ENCODE measurements at places on chromosomes 1 and 21.

DNA sequence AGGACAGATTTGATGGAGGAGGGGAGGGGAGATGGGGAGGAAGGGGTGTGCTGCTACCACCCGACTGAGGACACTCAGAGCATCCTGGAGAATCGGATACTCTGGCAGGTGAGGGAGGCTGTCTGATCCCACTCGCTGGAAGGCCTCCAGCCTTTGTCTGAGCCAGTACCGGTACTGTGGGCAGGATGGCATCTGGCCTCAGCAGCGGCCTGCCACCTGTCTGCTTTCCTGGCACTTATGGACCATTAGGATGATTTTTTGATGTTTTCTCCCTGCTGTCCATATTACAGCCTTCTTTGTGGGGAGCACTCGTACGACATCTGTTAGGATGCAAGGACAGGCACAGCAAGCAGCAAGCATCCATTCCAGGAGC lies 11.5 kb downstream of the ATP2B4 start:
- DNase-seq, result no peak

DNA sequence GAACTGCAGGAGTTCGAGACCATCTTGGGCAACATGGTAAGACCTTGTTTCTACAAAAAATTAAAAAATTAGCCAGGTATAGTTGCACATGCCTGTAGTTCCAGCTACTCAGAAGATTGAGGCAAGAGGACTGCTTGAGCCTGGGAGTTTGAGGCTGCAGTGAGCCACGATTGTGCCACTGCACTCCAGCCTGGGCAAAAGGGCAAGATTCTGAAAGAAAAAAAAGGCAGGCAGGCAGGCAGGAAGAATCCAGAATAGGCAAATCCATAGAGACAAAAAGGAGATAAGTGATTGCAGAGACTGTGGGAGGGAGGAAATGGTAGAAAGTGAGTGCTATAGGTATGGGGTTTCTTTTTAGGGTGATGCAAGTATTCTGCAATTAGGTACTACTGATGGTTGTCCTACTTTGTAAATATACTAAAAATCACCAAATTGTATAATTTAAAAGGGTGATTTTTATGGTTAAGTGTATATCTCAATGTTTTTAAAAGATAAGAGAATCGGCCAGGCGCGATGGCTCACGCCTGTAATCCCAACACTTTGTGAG lies 29.4 kb downstream of the ZZZ3 start:
- no peak for DNase-seq

- no peak for DNase-seq
Observed at GRCh38 chr21:16116069-16116468, 386.3 kb downstream of the USP25 start.

GRCh38 chr1:186899577-186899976 lies 70.8 kb downstream of the PLA2G4A start:
- no peak for DNase-seq

GRCh38 chr1:110002695-110003094 lies 18.1 kb downstream of the AHCYL1 start:
- no peak for DNase-seq

GRCh38 chr1:8512504-8512903 lies 194.6 kb downstream of the SLC45A1 start:
- no peak for DNase-seq

- DNase-seq, result peak; percentile 51
Observed at GRCh38 chr1:116375887-116376728, 3.1 kb downstream of the ATP1A1 start.

- DNase-seq, result no peak
Observed at GRCh38 chr1:97849345-97850340, 71.2 kb downstream of the DPYD start.

- DNase-seq, result no peak
Observed at GRCh38 chr1:236659792-236660587, 26.3 kb upstream of the ACTN2 start.

DNA sequence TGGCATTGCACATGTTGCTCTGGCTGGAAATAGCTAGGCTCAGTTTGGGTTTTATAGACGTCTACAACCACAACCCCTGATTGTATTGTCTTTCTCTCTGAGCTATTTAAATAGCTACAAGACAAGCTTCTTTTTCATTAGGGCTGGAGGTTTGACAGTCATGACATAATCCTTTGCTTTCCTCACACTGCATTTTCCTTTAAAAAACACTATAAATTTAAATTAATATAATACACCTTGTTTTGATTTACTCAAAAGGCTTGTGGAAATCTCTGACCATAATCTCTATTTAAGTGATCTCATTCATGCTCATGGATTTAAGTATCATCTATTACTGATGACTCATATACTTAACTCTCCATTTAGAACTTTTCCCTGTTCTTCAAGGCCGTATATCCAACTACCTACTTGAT lies 50.4 kb upstream of the PTGFR start:
- no peak for DNase-seq

GRCh38 chr1:90262791-90263190 lies 267.9 kb downstream of the ZNF326 start:
- peak; percentile 2 for DNase-seq

DNA sequence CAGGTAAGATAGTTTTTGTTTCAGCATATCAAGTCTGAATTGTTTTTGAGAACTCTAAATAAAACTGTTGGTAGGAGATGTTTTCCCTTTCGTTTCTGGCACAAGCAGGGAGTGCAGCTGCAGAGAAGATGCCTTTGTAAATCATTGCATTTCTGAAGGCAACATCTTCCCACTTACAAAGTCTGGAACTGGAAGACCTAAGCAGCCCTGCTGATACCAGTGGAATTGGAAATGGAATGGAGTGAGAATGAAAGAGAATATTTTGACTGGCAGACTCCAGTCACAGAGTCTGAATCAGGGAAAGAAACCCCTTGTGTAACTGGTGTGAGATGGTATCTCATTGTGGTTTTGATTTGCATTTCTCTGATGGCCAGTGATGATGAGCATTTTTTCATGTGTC lies 815.6 kb downstream of the LTN1 start:
- DNase-seq, result no peak

DNA sequence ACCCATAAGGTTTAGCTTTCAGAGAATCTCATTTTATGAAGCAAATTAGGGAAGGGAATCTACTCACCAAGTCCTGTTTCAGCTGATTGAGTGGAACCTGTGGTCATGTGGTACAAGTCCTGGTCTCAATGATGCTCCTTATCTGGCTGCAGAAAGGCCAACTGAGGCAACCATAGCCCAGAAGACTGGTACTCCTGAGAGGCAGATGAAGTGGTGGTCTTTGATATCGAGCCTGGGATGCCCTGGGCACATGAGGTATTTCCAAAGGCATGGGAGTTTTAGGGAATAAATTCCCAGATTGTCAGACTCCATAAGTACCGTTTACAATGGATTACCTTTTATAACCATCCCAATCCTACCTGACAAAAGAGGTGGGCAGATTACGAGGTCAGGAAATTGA lies 3.3 kb downstream of the MX1 start:
- no peak for DNase-seq

DNA sequence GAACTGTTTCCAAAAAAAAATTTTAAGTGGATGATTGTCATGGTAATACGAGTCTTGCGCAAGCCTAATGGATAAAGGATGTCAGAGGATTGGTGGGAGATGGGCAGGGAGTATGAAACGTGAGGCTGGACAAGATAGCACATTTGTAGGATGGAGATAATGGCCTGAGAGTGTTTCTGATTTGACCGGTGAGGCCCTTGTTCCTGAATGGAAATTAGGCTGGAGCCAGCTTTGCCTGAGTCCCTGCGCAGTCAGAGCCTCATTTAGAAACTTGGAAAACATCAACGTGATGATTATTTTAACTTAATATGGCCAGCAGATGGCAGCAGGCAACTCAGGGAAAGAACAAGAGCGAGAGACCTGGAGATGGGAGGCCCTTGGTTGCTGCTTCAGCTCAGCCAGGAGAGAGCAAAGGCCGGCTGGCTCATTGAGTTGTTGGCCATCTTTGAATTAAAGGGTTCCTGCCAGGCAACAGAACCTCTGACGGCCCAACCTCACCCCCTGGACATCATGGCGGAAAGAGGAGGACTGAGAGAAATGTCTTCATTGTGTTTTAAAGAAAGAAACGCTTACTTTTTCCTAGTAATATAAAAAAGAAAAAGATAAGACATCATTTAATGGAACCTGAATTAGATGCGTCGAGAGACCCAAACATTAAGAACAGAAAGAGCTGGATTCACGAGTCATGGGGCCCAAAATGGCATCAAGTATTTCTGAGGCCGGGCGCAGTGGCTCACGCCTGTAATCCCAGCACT lies 80.3 kb downstream of the SELENOF start:
- peak; percentile 87 for DNase-seq

DNA sequence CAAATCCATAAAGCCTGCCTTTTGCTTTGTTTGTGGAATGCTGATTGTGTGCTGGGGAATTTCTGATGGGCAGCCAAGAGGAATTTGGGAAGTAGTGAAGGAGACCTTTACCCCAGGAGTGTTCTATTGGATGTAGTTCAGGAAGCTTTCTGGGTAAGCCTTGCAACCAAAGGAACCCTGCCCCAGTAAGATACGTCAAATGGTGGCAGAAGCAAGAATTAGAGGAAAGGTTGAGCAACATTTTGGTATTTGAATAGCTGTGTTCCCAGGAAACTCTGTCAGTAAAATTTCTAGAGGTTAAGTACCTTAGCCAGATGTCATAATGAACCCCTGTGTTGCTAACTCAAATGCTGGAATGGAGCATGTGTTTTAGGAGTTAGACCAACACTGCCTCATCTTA lies 6.4 kb downstream of the MGST3 start:
- DNase-seq, result no peak

DNA sequence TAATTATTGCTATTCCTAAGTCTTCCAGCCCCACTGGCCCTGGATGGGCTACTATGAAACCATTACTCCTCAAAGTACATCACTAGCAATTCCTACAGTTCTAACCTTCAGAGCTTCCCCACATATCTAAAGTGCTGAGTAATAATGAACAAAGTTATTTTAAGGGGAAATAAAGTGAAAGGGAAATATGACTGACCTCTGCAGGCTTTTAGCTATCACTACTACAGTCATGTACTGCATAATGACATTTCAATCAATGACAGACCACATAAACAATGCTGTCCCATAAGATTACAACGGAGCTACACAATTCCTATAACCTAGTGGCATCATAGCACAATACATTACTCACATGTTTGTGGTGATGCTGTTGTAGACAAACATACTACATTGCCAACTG lies 32.5 kb upstream of the ASPM start:
- no peak for DNase-seq

DNA sequence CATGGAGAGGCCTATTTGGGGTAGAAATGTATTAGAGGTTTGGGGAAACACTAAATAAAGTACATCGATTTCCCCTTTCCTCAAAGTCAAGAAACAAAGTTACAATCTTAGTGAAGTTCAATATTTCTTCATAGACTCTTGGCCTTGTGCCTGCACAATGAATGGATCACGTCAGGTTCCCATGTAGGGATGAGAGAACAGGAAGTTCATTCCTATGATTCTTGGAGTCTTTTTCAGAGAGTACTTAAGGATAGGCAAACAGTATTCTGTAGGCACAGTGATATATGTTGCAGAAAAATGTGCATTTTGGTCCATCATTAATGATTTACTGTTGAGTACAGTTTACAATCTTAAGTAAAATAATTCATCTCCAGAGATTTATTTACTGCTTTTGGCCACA lies 275.5 kb downstream of the RGS7 start:
- no peak for DNase-seq

- no peak for DNase-seq
Observed at GRCh38 chr1:48661726-48662463, 114.8 kb downstream of the BEND5 start.

DNA sequence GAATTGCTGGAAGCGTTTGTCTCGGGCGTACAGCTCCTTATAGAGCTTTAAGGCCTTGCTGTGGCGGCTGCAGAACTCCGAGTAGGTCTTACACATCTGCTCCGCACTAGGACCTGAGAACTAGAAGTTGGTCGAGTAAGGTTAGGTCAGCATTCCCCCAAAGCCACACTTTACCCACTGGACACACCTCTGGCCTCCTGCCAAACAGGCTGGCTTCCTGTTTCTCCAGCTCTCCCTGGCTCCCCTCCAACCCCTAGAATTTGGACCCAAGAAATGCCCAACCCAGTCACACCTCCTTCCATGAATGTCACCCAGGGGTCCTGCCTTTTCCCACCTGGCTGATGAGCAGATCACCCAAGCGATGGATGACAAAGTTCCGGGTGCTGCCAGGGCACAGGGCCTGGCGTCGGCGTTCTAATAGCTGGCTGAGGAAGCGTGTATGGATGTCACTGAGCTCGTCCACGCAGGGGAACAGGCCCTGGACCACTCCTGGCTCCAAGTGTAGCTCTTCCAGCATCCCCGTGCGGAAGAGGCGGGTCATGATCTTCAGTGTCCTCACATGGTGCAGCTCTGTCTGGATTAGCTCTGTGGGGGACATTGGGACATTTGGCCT lies 15.6 kb downstream of the ARHGEF2 start:
- DNase-seq, result peak; percentile 21

DNA sequence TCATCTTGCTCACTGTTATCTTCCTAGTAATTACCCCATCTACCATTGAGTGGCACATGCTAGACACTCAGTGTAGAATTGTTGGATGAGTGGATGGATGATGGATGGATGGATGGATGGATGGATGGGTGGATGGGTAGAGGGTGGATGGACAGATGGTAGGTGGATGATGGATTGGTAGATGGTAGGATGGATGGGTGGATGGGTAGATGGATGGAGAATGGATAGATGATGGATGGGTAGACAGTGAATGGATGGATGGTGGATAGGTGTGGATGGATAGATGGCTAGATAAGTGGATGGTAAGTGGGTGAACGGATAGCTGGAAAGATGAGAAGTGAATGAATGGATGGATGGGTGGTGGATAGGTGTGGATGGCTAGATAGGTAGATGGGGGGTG lies 165.3 kb upstream of the KLHDC7A start:
- DNase-seq, result no peak

DNA sequence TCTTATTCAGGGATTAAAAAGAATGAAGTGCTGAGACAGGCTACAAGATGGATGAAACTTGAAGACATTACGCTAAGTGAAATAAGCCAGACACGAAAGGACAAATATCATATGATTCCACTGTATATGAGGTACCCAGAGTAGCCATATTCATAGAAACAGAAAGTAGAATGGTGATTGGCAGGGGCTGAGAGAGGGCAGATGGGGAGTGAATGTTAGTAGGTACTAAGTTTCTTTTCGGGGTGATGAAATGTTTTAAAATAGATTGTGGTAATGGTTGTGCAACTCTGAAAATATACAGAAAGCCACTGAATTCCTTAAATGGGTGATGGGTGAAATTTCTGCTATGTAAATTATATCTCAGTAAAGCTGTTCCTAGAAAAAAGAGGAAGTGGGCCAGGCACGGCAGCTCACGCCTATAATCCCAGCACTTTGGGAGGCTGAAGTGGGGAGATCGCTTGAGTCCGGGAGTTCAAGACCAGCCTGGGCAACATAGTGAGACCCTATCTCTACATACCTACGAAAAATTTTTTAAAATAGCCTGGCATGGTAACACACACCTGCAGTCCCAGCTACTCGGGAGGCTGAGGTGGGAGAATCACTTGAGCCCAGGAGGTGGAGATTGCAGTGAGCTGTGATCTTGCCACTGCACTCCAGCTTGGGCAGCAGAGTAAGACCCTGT lies 15.9 kb downstream of the SLC27A3 start:
- no peak for DNase-seq

GRCh38 chr1:224563666-224564065 lies 52.5 kb upstream of the CNIH3 start:
- DNase-seq, result no peak
